ENCODE measurements at places on chromosomes 16 and 17.

DNA sequence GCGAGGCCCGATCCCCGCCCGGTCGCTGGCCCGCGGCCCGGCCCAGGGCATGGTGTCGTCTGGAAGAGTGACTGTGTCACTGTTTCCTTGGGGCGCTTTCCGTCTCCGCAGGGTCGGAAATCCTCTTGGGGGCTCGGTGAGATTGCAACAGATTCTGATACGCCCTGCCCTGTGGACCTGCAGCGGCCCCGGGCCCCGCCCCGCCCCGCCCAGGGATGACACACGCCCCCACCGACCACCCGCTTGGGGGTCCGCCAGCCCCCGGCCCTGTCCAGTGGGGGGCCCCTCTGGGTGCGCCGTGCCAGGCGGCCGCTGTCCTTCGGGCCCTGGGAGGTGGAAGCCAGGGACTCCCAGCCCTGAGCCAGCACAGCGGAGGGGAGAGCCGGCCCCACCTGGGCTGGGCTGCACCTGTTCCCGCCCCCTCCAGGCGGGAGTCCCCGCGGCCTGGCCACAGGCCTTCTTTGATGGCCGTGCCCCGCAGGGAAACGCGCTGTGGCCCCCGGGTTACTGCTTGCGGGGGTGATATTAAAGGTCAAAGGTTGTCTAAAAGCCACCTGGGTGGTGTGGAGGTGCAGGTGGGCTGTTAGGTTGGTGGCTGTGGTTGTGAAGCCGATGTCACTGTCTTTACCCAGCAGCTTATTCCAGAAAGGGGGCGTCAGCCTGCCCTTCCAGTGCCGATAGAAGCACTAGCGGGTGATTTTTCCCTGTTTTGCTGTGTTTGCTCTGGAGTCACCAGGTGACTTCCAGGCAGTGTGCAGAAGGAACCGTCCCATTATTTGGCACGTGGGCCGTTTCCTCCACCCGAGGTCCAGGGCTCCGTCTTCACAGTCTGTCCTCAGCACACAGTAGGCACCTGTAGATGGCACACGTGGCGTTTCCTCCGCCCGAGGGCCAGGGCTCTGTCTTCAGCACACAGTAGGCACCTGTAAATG, 752 bp downstream of the TBC1D24 start:
- no peak for DNase-seq

DNA sequence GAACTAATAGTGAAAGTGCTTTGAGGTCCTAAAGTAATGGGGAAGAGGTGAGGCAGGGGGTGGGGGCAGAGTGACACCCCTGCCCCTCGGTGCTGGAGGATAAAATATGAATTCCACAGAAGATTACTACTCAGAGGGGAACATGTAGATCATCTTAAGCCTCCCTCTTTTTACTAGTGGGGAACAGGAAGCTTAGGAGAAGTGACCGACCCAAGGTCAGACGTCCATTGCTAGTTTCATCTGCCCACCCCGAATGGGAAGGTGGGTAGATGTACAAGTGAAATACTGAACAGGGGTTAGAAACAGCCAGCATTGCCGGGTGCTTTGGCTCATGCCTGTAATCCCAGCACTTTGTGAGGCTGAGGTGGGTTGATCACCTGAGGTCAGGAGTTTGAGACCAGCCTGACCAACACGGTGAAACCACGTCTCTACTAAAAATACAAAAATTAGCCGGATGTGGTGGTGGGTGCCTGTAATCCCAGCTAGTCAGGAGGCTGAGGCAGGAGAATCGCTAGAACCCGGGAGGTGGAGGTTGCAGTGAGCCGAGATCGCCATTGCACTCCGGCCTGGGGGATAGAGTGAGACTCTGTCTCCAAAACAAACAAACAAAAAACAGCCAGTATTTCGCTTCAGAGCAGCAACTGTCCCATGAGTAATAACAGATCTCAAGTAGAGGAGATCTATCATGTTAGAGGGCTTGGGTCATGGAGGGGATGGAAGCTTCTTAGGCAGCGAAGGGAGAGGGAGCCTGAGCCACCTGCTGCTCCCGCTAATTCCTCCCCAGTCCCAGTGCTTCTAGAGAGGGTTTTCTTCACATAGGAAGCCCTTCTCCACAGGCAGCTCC, 1.2 kb upstream of the NR1D1 start:
- no peak for DNase-seq

DNA sequence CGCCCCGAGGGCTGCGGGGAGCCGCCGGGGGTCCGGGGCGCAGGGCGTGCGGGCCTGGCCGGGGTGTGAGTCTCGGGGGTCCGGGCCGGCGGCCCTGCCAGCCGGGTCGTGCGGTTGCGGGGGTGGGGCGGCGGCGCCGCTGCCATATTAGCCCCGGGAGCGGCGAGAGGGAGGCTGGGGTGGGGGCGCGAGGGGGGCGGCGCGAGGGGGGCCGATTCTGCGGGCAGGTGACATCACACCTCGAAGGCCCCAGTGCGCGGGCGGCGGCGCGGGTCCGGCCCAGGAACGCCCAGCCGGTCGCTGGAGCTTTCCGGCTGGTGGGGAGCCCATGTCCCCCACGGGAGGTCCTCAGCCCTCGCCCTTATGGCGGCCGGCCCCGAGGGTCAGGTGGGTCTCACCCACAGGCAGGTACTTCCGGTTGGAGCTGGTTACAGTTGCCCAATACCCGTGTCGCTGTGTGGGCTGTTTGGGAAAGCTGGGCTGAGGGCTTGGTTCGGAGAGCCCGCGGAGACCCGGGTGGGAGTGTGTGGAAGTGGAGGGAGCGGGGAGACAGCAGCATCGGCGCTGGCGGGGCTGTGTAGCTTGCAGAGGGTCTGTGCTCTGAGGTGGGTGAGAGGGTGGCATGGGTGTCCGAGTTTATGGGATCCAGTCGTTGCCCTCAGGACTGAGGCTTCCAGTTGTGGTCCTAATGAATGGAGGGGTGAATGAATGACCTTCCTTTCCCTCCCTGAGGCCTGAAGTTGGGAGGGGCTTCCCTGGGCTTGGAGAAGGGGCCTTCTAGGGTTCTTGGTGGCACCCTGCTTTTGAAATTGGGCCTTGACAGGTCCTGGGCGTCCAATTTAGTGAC, 804 bp downstream of the ATP6V0C start:
- no peak for DNase-seq

DNA sequence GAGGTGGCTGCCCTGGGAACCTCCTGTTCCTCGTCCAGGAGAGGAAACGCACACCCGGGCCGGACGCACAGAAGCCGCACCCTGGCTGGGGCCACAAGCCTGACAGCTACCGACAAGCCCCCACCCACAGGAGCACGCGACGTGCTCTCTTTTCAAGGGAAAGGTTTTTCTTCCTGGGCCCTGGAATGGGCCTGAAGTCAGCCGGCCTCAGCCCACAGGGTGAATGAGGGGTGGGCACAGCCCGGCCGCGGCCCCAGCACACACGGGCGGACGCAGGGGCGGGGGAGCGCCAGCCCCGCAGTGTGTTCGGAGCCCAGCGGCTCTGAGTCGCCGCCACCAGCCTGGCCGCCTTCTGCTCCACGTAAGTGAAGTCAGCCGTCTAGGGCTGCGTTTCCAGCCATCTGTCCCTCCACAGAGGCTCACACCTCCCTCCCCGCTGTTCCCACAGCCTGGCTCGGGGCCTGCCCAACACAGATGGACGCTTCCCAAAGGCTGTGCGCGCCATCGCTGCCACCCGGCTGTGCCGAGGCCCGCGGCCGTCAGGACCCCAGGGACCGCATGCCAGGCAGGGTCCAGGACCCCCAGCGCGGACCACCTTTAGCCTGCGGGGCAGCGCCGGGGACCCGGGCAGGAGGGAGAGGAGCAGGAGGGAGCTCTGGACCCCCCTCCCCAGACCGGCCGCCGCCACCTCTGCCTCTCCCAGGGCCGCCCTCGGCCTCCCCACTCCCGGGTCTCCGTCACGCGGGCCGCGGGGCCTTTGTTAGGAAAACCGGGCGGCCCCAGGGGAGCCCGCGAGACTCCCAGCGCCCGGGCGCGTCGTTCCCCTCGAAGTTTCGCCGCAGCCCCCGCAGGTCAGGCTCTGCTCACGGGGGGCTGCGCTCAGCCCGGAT, 36.8 kb downstream of the CBFA2T3 start:
- no peak for DNase-seq

Measured in HL-60 (cell line).